ENCODE measurements at places on chromosomes 7 and 10.

DNA sequence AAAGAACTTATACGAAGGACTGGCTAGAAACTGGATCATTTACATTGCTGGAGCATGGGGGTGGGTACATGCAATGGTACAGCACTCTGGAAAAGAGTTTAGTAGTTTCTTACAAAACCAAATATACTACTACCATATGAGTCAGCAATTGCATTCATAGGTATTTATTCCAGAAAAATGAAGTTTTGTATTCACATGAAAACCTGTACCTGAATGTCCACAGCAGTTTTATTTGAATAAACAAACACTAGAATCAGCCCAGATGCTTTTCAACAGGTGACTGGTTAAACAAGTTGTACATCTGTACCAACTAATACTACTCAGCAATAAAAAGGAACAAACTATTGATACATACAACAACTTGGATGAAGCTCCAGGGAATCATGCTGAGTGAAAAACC, 3.4 kb downstream of the SCIN start:
- DNase-seq = no peak

DNA sequence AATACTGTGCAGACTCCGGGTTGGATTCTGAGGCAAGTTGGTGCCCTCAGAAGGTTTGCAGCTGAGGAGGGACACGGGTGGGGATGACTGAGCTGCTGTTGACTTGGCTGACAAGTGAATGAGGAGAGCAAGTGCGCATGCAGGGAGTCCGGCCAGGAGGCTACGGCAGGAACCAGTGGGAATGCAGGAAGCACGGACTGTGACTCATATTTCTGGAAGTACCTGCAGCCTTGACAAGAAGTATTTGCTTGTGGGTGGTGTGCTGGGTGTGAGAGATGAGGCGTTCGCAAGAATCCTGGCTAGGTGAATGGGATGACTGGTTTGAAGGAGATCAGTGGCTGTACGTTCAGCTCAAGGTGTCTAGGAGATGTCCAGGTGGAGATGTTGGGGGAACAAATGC, 30.8 kb upstream of the FXYD4 start:
- no peak for DNase-seq

DNA sequence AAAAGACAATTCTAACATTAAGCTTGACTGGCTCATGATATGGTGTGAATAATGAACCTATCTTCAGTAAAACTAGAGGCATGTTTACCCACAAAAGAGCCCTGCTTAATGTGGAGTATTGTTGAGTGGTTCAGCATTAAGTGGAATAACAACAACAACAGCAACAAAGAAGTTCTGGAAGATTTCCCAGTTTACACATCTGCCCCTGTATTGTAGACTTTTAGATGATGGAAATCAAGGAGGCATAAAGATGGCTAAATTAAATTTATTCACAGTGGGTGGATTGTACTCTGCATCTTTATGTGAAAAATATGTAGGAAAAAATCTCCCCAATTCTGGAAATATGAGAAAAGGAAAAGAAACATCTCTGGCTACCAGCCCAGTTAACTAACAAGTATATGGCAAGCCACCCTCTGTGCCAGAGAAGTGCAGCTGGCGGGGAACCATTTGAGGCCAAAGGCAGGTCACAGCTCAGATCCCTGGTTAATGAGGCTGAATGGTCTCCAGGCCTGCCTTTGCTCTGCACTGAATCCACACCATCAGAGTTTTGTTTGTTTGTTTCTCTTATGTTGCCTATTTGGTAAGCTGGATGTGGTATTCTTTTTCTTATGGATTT, 186.0 kb downstream of the SEMA3D start:
- DNase-seq = no peak

DNA sequence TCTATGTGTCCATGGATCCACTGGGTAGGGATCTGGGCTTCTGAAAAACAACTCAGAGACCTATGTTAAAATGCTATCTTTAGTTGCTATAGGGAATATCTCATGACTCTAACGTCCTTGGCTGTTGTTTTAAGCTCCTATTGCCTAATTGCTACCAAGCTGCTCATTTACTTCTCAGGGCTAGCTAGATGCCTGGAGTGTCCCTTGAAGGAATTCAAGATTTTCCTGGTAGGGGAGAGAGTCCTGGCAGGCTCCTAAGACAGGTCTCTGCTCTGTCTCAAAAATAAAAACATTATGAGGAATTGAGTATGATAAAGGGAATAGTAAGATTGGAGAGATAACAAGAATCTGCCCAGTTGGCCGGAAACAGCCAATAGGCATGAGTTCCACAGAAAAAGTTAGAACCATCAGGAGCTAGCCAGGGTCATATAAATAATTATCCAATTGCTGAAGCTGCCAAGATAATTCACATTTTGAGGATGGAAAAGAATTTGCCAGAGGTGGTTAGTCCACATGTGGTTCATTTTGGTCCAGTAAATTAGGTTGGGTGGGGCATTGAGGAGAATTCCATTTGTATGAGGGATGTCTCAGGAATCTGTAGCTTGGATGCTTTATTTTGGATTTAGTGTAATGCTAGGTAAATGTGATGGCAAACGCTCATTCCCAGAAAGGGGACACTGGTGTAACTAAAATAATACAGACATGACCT, 362.7 kb upstream of the VSTM2A start:
- DNase-seq = no peak

- no peak for DNase-seq
Observed at GRCh38 chr7:80731281-80731680, 92.8 kb downstream of the CD36 start.

Data from activated T-helper 1 cell treated with anti-CD3 and anti-CD28 coated beads, Interleukin-2, amount 50 U/mL, for 16 hours (primary cell).